ENCODE measurements at places on chromosomes 3 and 15. TPM values are rescaled to one million over a fixed set of nuclear protein-coding genes. Genes with fewer than 3 reads are reported as not detected.

Gene KBTBD8
- 3.6 TPM for total RNA-seq

Gene SAMD7
- not detected for total RNA-seq

Gene SHQ1
- 18.8 TPM for total RNA-seq

Gene AMT
- total RNA-seq = 29.0 TPM

Gene TM4SF18
- total RNA-seq = 11.2 TPM

Gene MRPL46
- 80.8 TPM for total RNA-seq

Gene OPA1
- total RNA-seq = 124 TPM

Gene SLC12A1
- total RNA-seq = not detected

All from left ventricle myocardium inferior (tissue), 1 donor.